ENCODE measurements at places on chromosomes 4 and X.

DNA sequence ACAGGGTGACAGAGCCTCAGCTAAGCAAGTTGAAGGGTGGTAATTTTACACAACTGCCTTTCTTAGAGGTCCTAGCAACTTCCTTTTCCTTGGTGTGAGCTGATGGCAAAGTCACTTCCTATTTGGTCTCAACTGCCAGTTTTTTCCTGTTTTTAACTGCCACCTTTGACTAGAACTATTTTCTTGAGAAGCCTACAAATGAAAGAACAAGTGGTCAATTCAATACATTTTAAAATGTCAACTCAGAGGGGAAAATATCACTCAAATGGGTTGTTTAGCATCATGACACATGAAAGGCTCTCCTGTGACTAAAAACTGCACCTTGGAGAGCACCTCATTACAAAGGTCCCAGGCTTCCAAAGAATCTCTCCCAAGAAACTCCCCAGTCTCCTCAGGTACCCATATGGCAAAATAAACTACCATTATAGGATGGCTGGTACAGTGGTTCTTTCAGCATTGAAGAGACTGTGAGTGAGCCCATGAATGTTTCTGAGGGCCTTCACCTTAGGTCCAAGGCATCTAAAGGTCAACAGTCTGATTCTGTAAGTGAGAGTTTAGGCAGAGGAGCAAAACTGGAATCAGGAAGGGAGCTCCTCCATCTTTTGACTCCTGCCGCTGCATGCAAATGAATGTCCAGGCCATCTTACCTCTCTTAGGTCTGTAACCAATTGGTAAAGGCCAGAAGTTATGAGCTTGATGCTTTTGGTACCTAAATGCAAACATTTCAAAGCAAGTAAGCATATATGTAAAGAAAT, 5.5 kb upstream of the STK26 start:
- DNase-seq: no peak

DNA sequence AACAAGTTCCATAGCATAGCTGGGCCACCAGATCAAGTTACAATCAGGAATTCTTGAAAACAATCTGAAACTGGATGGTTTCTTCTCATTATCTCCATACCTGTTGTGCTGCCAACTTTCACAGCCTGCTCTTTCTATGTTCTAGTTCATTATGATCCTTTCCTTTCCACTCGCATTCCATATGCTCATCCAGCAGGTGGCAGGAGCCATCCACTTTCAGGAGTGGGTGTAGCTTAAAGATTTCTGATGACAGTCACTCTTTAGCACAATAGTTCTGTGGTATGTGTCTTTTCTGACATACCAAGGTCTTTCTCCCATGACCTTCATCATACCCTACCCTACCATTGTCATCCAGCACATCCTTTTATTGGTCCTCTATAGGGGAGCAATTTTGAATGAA, 46.4 kb downstream of the PAGE2 start:
- DNase-seq: peak; percentile 8

DNA sequence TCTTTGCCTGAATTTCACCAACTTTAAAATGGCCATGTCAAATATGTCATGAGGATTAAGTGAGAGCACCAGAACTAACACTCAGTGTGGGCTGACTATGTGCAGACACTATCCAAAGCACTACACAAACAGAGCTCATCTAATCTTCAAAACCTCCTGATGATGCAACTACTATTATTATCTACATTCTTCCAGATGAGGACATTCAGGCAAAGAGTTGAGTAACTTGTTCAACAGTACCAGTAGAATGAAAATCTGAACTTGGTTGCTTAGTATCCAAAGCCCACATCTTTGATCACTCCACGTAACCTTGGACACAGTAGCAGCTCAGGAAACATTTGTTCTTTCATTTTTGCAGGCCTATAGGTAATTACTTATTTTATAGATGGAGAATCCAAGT, 90.1 kb downstream of the ATP8A1 start:
- no peak for DNase-seq

DNA sequence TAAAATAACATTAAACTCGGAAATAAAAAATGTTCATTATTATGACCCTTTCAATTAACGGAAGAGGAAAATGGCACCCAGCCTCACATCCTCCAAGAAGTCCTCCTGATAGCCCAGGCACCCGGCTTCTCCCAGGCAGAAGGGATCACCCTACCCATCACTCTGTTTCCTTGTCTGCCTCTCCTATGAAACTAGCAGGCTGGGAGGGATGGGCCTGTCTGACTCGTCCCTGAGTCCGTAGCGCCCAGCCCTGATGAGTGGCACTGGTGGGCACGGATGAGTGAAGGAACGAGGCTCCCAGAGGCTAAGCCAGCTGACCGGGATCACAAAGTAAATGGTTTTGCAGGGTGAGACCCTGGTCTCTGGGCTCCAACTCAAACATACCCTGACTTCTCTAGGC, 28.6 kb upstream of the KIAA0232 start:
- DNase-seq: no peak

GRCh38 chr4:4271912-4272311, 18.0 kb downstream of the LYAR start:
- no peak for DNase-seq
